ENCODE measurements at places on chromosomes 16 and 17.

- no peak for DNase-seq
Measured at GRCh38 chr16:3474136-3474779, 21.0 kb downstream of the C16orf90 start.

DNA sequence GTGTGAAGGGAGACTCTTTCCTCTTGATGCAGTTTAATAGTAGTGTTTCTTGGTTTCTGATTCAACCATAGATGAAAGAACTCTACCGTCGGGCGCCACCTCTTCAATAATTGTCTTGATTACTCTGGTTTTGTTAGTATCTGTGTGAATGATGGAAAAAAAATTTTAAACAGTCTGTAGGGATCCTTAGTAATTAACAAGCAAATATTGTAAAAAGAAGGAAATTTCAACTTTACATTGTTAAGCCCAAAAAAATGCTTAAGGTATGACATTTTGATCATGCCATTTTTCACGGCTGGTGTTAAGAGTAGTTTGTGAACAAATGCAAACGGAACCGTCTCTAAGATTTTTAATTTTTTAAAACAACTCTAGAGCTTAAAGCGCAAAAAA, 4.1 kb downstream of the KRT10 start:
- no peak for DNase-seq

DNA sequence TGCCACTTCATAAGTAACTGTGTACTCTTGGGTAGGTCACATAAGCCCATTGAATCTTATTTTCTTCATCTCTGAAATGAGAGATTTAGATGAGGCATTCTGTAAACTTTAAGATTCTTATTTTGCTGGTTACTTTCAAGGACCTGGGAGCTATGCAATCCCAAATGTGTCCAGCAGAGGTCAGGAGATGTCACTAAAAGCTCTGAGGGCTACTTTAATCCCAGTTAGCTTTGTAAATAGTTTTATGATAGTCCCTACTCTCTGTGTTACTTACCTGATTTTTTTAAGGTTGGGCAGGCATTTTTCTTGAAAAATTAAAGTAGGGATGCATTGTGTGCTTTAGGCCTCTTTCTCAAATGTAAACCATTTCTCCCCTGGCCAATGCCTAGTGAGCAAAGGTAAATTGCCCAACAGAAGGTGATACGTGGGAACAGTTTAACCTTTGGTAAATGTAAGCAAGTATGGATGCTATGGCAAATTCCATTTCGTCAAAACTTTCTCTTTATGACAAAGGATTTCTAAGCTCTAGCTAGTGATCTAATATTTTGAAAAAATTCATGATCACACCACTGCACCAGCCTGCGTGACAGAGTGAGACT, 57.1 kb upstream of the WSB1 start:
- peak; percentile 77 for DNase-seq

- DNase-seq = no peak
Measured at GRCh38 chr17:3772764-3773163, 28.2 kb downstream of the ITGAE start.

DNA sequence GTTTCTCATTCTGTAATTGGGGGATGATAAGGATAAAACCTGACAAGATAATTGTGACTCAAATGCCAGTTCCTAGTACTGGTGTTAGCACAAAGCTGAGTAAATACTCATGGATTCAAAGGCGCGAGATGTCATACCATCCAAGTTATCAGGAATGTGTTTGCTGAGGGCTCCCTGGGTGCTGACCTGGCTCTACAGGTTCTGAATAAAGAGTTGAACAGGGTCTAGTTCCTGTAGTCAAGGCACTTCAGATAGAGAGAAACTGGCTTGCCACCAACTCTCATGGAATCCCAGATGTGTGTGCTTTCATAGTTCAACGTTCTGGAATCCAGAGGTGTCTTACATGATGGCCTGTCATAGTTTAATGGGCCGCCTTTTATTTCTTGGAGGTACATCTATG, 141.6 kb downstream of the PRKCA start:
- DNase-seq = no peak

DNA sequence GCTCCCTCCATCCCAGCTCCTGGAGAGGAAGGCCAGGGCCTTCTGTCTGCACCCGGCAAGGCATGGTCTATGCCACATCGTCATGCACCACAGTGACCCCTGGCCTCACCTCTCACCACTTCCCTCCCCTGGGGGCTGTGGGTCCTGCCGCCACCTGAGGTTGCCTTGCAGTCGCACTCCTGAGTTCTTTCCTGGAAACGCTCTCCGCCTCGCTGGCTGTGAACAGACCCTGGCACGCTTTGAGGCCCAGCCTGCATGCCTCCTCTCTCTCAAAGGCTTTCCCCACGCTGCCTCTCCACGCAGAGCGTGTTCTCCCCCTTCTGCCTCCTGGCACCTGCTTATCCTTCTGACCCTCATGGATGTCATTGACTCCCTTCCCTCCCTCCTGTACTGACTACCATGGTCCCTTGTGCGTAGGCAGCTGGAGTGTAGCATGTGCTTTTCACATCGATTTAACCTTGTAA, 45.4 kb downstream of the SEC14L1 start:
- no peak for DNase-seq

DNA sequence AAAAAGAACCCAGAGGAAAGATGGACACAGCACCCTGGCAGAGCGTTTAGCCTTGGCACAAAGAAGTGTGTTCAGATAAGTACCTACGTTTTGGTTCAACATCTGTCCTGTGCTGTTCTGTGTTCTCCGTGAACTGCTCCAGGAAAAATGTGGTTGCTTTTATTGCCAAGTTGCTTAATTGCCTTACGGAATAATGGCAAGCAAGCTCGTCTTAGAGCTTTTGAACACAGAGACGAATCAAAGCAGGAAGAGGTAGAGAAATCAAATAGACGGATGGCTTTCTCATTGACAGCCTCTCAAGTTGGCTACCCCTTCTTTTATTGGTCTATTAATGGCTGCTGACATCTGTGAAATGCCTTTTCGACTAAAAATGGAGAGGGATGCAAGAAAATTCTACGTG, 911.1 kb upstream of the EEF2KMT start:
- no peak for DNase-seq

- DNase-seq = no peak
Measured at GRCh38 chr16:83011939-83012338, 385.2 kb downstream of the CDH13 start.

Measured in stimulated activated CD4-positive, alpha-beta T cell treated with anti-CD3 and anti-CD28 coated beads, Interleukin-4, amount 100 ng/mL, for 48 hours (primary cell).